ENCODE measurements at places on chromosomes 6 and 20. TPM values are rescaled to one million over a fixed set of nuclear protein-coding genes. Genes with fewer than 3 reads are reported as not detected.

DNA sequence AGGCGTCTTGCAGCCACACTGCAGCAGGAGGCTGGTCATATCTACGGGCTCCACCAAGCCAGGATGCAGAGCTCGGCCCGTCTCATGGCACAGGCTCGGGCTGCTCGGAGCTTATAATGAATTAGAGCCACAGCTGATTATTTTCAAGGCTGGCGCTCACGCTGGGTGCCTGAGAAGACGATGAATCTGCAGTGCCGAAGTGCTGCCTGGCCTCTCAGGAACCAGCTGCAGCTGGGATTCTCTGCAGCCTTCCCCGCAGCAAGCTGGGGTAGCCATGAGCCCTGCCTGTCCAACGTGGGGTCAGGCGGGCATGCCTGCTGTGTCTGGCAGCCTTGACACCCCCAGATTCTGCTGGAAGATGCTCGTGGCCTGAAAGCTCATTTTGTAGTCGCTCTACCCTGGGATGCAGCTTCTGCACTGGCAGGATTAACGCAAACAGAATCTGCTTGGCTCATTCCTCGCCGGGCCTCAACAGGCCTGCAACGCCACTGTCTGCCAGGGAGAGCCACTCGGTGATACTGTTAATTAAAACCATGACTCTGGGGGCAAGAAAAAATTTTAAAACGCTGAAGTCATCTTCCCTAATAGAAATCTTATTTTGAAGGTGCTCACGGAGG, 104.3 kb downstream of the CDH26 start:
- no peaks in the 10 kb centered on the region for H3K36me3 ChIP-seq
- H3K27ac ChIP-seq = peak overlapping the region; percentile 32
- no peak for DNase-seq
- H3K27me3 ChIP-seq = peaks cover 7% of the 10 kb centered on the region

DNA sequence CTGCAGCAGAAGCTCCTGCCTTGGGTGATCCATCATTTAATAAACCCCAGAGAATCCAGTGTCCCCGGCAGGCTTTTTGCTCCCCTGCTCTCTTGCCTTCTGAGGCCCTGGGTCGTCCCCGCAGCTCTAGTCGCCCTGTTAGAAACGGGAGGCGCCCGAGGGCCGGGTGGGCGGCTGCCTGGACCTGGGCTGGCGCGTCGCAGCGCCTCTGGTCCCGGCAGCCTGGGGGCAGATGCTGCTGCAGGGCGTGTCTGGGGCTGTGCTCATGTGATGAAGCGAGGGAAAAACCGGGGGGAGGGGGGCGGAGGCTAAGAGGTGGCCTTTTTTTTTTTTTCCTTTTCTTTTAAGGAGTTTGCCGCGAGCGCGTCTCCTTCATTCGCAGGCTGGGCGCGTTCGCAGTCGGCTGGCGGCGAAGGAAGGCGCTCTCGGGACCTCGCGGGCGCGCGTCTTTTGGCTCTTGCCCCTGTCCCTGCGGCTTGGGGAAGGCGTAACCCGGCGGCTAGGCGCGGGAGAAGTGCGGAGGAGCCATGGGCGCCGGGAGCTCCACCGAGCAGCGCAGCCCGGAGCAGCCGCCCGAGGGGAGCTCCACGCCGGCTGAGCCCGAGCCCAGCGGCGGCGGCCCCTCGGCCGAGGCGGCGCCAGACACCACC, 394 bp downstream of the AKAP12 start:
- H3K4me3 ChIP-seq = peak overlapping the region; percentile 96
- peaks cover 33% of the 10 kb centered on the region for H3K4me1 ChIP-seq
- peaks cover 12% of the 10 kb centered on the region for H3K36me3 ChIP-seq
- H3K27ac ChIP-seq = peak overlapping the region; percentile 75

GRCh38 chr6:136923116-136923953, 1.2 kb downstream of the SLC35D3 start:
- peaks cover 5% of the 10 kb centered on the region for H3K36me3 ChIP-seq
- DNase-seq = no peak
- H3K27me3 ChIP-seq = peaks cover 74% of the 10 kb centered on the region
- H3K4me3 ChIP-seq = peak overlapping the region; percentile 68
- H3K27ac ChIP-seq = no peak overlapping the region

Gene RBBP8NL
- total RNA-seq = 7.3 TPM

DNA sequence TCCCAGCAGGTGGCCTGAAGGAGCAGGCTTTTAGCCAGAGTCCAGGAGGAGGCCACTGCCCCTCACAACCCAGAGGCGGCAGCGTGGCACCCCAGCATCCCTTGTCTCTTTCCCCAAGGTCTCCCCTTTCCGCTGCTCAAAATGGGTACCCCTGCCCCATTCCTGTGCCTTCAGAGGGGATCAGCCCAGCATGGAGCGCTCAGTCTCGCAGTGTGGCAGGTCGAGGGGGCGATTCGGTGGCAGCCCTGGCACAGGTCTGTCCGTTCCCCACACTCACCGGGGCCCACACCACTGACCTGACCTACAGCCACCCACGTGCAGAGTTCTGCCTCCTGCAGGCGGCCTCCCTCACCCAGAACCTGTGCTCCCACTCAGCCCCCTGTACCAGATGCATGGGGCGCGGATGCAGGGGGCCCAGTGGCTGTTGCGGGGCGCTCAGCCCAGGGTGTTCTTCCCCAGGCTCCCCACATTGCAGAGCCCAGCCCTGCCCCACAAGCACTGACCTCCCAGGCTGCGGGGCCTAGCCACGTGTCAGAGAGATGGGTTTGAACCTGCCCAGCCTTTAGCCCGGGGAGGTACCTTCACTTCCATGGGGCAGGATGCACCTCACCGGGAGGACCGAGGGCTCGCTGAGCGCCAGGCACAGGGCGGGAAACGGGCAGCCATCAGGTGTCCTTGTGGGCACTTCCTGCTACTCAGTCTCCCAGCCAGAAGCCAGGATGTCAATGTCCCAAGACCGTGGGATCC, 41.8 kb downstream of the DSTN start:
- peaks cover 9% of the 10 kb centered on the region for H3K4me1 ChIP-seq
- H3K27ac ChIP-seq = peak overlapping the region; percentile 92
- no peaks in the 10 kb centered on the region for H3K27me3 ChIP-seq
- H3K4me3 ChIP-seq = no peak overlapping the region

GRCh38 chr20:40960521-40960956, 68.1 kb upstream of the TOP1 start:
- no peak overlapping the region for H3K4me3 ChIP-seq
- DNase-seq = peak; percentile 54
- no peaks in the 10 kb centered on the region for H3K36me3 ChIP-seq
- peaks cover 9% of the 10 kb centered on the region for H3K27me3 ChIP-seq
- H3K27ac ChIP-seq = no peak overlapping the region

Gene IL17F
- not detected for total RNA-seq

GRCh38 chr6:95519228-95520037, 57.9 kb upstream of the MANEA start:
- H3K4me3 ChIP-seq = no peak overlapping the region
- H3K4me1 ChIP-seq = no peaks in the 10 kb centered on the region
- DNase-seq = no peak
- H3K36me3 ChIP-seq = no peaks in the 10 kb centered on the region
- H3K27ac ChIP-seq = no peak overlapping the region
- H3K27me3 ChIP-seq = no peaks in the 10 kb centered on the region

GRCh38 chr6:54879188-54879985, 32.8 kb downstream of the FAM83B start:
- no peaks in the 10 kb centered on the region for H3K4me1 ChIP-seq
- H3K27me3 ChIP-seq = no peaks in the 10 kb centered on the region
- H3K36me3 ChIP-seq = no peaks in the 10 kb centered on the region
- DNase-seq = no peak
- H3K27ac ChIP-seq = no peak overlapping the region

DNA sequence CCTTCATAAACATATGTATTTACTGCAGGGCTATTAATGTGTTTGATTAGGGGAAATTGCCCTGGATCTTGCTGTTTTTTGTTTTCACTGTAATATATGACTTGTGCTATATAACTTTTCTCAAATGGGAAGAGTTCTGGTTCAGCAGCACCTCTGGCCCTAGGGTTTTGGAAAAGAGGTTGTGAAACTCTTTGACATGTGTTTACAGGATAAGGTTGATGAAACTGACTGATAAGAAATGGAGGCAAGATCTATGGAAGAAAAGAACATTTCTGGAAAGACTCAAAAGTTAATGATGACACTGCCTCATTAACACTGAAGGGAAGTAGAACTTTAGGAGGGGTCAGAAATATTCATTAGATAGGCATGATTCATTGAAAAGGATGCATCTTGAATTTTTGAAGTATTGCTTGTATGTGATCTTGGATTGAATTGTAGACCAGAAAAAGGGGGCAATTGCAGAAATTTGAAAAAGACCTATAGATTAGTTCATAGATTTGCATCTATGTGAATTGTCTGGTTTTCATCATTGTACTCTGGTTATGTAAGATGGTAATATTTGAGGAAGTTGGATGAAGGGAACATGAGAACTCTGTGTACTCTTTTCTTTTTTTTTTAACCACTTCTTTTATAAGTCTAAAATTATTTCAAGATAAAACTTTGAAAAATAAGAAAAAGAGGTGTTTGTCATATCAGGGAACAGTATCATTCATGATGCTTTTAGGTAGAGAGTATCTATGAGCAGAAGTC, 54.0 kb downstream of the UTRN start:
- H3K36me3 ChIP-seq = no peaks in the 10 kb centered on the region
- DNase-seq = no peak
- H3K4me3 ChIP-seq = no peak overlapping the region

GRCh38 chr6:159483259-159483658, 209.8 kb downstream of the SOD2 start:
- no peak for DNase-seq
- H3K27ac ChIP-seq = no peak overlapping the region
- H3K36me3 ChIP-seq = no peaks in the 10 kb centered on the region
- no peaks in the 10 kb centered on the region for H3K4me1 ChIP-seq

DNA sequence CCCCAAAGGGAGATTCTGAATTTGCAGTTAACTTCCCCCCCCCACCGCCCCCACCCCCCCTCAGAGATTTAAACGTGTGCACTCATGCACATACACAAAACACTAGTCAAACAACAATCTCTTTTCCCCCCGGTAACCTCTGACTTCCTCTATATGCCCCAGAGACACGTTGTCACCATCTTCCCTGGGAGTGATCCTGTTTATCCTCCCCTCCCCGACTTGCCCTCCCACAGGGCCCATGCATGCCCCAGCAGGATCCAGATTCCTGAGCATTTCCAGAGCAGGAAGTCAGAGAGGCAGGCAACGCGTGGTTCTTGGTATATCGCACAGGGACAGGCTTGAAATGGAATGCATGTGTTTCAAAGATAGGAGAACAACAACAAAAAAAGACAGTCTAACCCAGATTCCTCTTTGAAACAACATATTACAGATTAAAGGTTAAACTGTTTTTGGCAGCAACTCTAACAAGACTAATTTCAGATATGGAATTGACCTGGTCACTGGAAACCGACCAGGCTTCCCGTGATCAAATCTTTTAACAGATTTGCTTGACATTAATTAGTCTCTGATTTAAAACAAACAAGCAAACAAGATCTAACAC, 1.3 kb downstream of the BLCAP start:
- H3K27me3 ChIP-seq = no peaks in the 10 kb centered on the region
- peaks cover 23% of the 10 kb centered on the region for H3K36me3 ChIP-seq
- peak overlapping the region; percentile 96 for H3K4me3 ChIP-seq
- H3K4me1 ChIP-seq = peaks cover 46% of the 10 kb centered on the region
- H3K27ac ChIP-seq = peak overlapping the region; percentile 100

Gene CTCFL
- total RNA-seq = 0.07 TPM
